ENCODE measurements at places on chromosomes 3 and 15.

GRCh38 chr3:661356-661755 is 431.5 kb upstream of the CNTN6 start:
- DNase-seq = no peak

DNA sequence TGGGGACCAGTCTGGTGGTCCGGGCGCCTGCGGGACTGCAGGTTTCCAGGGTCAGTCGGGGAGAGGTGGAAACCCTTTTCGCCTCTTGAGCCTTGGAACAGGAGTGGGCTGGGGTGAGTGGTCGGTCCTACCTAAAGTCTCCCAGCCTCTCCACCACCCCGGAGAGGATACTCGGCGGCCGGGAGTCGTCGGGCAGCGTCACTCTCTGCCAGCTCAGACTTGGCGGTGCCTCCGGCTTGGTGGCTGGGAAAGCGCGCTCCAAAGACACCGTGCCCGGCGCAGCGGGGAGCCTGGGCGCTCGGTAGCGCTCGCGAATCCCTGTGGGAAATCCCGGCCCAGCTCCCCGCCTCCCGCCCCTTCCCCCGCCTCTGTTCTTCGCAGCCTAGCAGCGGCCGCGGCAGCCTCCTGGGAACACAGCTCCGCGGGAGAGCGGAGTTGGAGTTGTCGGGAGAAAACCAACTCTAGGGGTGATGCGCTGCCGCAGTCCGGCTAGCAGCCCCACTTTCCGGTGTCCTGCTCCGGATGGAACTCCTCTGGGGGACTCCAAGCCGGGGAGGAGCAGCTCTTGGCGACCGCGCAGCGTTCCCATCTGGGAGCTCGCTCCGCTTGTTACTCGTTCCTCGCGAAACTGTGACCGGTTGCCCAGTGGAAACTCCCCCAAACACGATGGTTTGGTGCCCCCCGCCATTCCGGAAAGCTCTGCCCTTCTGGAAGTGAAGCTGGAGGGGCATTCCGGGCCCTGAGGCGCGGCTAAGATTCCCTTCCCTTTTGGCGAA is 1.4 kb downstream of the EPHB1 start:
- DNase-seq = no peak

DNA sequence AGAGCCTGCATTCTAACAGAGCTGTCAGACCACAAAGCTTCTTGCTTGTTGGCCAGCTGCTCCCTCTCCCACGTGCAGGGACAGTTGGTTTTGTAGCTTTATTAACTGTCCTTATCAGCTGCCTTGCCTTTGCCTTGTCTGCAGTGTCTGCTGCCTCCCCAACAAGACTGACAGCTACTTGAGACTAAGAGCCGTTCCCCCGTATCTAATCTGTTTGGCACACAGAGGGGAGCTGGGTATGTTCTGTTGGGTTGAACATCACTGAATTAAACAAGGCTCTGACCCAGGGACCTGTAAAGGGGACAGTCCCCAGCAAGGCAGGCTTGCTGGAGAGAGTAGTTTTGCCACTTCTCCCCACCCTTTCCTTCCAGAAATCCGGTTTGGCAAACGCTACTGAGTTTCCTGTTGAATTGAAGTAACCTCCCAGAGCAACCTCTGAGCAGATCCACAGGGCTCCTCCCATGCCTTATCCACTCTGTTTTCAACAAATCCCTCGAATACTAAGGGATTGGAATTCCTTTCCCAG is 116.1 kb downstream of the ANP32A start:
- DNase-seq = peak; percentile 19

GRCh38 chr15:56207092-56207491 is 36.6 kb downstream of the RFX7 start:
- no peak for DNase-seq

- no peak for DNase-seq
Observed at GRCh38 chr3:61821823-61822251, 260.5 kb downstream of the PTPRG start.
